ENCODE measurements at places on chromosomes 6 and 20. TPM values are rescaled to one million over a fixed set of nuclear protein-coding genes. Genes with fewer than 3 reads are reported as not detected.

SPATS1 gene
- not detected for total RNA-seq

XKR7 gene
- total RNA-seq, result not detected

CAPN11 gene
- not detected for total RNA-seq

GABRR1 gene
- total RNA-seq, result not detected

WFDC10B gene
- total RNA-seq, result not detected

LRRN4 gene
- total RNA-seq, result 0.14 TPM

SRSF12 gene
- total RNA-seq, result 0.19 TPM

RRAGD gene
- total RNA-seq, result 1.5 TPM

EYA4 gene
- total RNA-seq, result 3.9 TPM

TMEM217 gene
- 0.46 TPM for total RNA-seq

RALGAPA2 gene
- 11.5 TPM for total RNA-seq

MAN1A1 gene
- 1.6 TPM for total RNA-seq

OR2H2 gene
- total RNA-seq, result not detected
